ENCODE measurements at places on chromosomes 16 and 17.

- no peak for DNase-seq
Measured at GRCh38 chr17:80999536-81000333, 8.1 kb downstream of the CHMP6 start.

GRCh38 chr17:44043272-44043696 is 23.2 kb downstream of the LSM12 start:
- no peak for DNase-seq

GRCh38 chr16:16879567-16880251 is 500.8 kb downstream of the NPIPA7 start:
- no peak for DNase-seq

DNA sequence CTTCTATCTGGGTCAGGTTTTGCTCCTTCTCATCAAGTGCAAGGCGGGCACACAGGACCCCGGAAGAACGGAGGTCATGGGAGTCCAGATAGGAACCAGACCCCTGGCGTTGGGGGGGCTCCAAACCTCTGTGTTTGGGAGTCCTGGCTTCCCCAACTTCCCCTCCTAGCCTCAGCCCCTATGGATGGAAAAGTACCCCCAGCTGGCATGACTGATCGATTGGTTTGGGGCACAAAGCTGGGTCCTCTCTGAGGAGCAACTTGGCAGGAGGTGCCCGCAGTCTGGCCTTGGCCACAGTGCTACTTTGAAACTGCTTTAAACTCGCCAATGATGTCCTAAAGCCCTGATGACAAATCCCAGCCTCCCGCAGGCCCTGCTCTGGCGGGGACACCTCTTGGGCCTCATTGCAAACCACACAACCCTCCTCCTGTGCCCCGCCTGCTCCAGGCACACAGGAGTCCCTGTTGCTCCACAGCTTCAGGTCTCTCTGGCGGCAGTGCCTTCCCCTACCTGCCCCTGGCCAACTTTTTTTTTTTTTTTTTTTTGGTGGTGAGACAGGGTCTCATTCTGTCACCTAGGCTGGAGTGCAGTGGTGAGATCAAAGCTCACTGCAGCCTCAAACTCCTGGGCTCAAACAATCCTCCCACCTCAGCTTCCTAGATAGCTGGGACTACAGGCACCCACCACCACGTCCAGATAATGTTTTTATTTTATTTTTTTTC is 38.0 kb upstream of the SNN start:
- no peak for DNase-seq

DNA sequence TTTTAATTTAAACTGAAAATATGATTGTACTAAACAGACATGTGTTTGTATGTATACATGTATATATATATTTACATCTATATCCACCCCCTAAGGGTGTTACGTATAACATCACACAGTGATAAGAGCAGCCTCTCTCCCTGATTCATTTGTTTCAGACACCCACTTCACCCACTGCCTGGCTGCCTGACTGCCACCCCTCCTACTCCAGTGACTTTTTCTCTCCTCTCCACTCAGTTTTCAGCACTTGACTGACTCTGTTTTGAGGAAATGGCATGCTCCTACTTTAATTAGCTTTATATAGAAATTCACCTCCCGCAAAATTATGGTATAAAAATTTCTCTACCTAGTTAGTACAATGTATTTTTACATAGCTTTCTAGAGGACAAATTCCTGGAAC is 20.0 kb downstream of the BFAR start:
- DNase-seq, result no peak

GRCh38 chr17:73089322-73090317 is 2.9 kb downstream of the SLC39A11 start:
- DNase-seq, result no peak

- DNase-seq, result no peak
Measured at GRCh38 chr17:48219617-48220016, 112.1 kb downstream of the SNX11 start.
